Motor neuron (in vitro differentiated cells): ENCODE measurements at places on chromosomes 16 and 17. TPM values are rescaled to one million over a fixed set of nuclear protein-coding genes. Genes with fewer than 3 reads are reported as not detected.

Gene NAA38
- 135 and 151 TPM in 2 replicates for total RNA-seq

- no peak for ATAC-seq
Observed at GRCh38 chr16:55574811-55575210, 8.3 kb downstream of the CAPNS2 start.

GRCh38 chr16:27995378-27995777 is 68.1 kb downstream of the GSG1L start:
- no peak for ATAC-seq

- ATAC-seq = no peak
Observed at GRCh38 chr17:1765576-1765975, 3.7 kb downstream of the SERPINF1 start.

Gene RAB11FIP4
- total RNA-seq = 25.0 and 28.7 TPM in 2 replicates
